Inflammatory macrophage treated with lipopolysaccharide for 4 hours (primary cell): ENCODE measurements at places on chromosomes 5 and 9.
A peak's percentile ranks its signal among the peaks of the same experiment; 100 is the strongest.

GRCh38 chr5:128015478-128015877 lies 68.1 kb upstream of the SLC12A2 start:
- no peak for DNase-seq

- no peak for DNase-seq
These were observed 81.8 kb upstream of the FANCC start for GRCh38 chr9:95399261-95399660.

GRCh38 chr9:114869845-114870244 lies 60.5 kb downstream of the TNFSF8 start:
- DNase-seq, result no peak

DNA sequence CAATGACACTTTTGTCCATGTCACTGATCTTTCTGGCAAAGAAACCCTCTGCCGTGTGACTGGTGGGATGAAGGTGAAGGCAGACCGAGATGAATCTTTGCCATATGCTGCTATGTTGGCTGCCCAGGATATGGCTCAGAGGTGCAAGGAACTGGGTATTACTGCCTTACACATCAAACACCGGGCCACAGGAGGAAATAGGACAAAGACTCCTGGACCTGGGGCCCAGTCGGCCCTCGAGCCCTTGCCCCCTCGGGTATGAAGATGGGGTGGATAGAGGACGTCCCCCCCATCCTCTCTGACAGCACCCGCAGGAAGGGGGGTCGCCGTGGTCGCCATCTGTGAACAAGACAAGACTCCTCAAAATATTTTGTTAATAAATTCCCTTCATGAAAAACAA lies 12.0 kb downstream of the SEMA6A start:
- no peak for DNase-seq

DNA sequence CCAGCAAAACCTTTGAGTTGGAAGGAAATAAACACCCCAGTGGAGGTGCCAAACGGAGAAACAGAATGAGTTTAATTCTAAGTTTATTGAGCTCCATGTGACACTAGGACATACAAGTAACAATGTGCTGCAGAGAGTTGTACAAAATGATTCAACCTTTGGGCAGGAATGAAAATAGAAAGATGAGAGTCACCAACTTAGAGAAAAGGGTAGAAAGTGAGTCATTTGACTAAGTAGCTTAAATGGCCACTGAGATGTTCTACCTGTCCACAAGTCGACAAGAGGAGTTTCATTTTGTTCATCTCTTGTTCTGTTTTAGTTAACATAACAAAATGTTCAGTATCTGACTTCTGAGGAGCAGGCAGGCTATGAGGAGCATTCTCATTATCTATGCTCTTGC lies 284.7 kb downstream of the NR2F1-AS1 start:
- DNase-seq, result no peak

DNA sequence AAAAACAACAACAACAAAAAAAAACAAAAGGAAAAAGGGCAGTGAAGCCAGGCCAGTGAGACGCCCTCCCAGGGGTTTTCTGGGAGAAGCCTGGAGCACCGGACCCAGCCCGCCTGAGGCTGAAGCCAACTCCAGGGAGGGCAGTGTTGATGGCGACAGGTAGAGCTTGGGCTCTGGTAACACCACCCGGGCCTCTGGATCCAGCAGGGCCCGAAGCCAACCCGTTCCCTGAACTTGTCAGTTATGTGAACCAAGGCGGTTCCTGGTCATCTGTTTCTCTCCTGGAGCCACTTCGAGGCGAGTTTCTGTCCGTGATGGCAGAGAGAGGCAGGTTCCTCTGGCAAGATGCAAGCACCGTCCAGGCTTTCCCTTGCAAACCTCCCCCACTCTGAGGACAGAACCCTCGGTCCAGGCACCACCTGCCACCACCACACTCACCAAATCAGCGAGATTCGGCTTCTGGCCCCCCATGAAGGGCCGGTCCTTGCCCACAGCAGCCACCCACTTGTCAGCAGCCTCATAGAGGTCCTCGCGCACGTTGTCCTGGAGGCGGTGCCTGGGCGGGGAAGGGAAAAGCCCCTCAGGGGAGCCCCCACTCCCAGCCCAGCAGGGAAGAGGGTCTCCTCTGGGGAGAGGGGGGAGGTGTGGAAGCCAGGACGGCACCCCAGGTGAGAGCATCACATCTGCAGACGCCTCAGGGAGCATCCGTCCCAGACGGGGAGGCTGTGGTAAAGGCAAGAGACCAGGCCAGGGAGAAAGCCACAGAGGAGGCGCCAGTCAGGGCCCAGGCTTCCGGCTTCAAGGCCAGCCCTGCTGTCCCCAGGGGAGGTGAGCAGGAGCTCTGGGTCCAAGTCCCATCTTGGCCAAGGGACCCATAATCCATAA lies 5.4 kb downstream of the PTGES2 start:
- no peak for DNase-seq

DNA sequence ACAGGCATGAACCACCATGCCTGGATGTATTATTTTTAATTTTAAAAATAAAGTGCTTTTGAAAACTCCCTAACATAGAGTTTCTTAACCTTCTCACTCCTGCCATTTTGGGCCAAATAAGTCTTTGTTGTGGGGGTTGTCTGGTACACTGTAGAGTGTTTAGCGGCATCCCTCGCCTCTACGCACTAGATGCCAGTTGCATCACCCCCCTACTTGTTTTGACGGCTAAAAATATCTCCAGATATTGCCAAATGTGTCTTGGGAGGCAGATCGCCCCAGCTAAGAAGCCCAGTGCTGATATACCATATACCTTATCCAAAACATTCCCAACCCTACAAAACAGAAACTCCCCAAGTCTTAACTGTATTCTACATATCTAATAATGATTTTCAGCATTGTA lies 54.6 kb downstream of the SCAI start:
- no peak for DNase-seq

DNA sequence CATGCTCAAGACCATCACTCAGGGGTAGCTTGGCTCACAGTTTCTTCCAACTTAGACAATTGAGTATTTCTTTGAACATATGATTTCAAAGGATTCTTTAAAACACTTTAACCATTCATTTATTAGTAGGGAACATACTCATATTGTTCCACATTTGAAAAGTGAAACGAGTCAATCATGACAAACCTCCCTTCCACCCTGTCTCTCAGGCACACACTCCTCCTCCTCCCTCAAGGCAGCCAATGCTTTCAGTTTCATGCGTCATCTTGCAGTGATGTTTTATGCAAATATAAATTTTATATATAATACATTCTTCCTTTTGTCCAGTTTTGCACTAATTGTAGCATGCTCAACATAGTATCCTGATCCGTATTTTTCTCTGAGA lies 126.0 kb upstream of the BOD1 start:
- DNase-seq, result peak; percentile 92

DNA sequence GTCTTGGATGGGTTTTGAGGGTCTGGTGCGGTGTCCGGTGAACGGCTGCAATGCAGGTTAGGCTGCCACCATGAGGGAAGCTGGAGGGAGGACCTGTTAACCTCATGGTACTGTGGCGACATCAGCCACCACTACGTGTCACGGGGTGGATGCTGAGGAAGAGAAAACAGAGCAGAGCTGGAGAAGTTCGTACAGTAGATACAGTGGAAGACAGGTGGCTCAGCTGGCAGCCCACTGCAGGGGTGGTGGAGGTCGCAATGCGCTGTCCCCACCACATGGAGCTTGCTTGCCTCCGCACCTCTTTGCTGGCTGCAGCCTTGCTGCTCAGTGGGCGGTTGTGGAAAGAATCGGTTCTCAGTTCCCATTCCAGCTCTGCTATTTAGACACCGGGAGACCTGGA lies 2.8 kb downstream of the DCANP1 start:
- peak; percentile 48 for DNase-seq

DNA sequence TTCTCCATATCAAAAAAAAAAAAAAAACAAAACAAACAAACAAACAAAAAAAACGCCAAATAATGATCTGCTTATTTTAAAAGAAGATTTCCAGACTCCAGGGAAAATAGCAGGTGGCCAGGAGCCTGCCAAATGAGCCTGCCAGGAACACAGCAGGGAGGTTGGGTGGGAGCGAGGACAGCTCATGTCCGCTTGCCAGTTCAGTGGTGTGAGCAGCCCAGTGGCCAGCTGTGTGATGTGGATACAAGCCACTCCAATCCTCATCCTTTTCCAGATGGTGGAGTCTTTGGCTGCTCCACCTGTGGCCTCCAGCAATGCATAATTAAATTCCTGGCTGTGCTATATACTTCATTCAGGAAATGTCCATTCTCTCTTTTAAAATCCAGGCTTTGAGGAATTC lies 1025.1 kb upstream of the C9orf72 start:
- DNase-seq, result no peak

- peak; percentile 60 for DNase-seq
These were observed 12.7 kb downstream of the STK10 start for GRCh38 chr5:172175263-172175719.

- DNase-seq, result no peak
These were observed 498.8 kb upstream of the CD180 start for GRCh38 chr5:67695369-67695768.

- DNase-seq, result no peak
These were observed 292.9 kb downstream of the CDH18 start for GRCh38 chr5:19694949-19695611.

GRCh38 chr5:143426437-143426991 lies 23.0 kb upstream of the NR3C1 start:
- no peak for DNase-seq

- no peak for DNase-seq
These were observed 133.1 kb downstream of the KCNIP1 start for GRCh38 chr5:170636801-170637477.

DNA sequence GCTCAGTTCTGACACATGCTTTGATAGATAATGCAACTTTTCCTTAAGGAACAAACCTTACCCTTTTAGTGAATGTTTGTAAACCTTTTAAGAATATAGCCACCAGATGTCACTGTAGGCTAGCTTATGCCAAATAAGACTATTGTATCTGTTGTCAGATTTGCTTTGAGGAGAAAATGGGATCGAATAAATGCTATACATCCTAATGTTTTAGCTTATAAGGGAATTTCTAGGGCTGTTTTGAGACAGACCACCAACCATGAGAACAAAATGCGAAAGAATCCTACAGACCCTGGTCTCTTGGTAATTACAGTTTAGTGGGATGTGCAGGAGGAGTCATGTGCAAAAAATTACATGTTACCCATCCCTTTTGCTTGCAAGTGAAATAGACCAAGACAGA lies 127.6 kb upstream of the NMUR2 start:
- peak; percentile 54 for DNase-seq

GRCh38 chr5:94218374-94218773 lies 400.0 kb downstream of the KIAA0825 start:
- DNase-seq, result no peak

DNA sequence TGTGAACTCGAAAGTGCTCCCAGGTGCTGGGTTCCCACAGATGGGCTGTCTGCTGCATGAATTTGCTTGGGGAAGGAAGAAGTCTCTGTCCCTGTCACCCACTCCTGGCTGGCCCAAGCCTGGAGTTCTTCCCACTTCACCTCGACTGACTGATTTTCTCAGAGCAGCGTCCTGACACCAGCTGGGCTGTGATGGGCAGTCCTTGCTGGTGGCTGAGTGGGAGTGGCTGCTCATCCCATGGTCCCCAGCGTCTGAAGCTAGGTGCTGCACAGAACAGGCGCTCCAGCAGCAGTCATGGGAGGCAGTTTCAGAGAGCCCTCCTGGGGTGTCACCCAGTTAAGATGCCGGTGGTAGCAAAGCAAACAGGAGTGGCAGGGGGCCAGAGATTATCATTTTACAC lies 10.1 kb upstream of the NEURL1B start:
- DNase-seq, result no peak

GRCh38 chr9:105425816-105426433 lies 21.9 kb upstream of the FSD1L start:
- DNase-seq, result peak; percentile 54

DNA sequence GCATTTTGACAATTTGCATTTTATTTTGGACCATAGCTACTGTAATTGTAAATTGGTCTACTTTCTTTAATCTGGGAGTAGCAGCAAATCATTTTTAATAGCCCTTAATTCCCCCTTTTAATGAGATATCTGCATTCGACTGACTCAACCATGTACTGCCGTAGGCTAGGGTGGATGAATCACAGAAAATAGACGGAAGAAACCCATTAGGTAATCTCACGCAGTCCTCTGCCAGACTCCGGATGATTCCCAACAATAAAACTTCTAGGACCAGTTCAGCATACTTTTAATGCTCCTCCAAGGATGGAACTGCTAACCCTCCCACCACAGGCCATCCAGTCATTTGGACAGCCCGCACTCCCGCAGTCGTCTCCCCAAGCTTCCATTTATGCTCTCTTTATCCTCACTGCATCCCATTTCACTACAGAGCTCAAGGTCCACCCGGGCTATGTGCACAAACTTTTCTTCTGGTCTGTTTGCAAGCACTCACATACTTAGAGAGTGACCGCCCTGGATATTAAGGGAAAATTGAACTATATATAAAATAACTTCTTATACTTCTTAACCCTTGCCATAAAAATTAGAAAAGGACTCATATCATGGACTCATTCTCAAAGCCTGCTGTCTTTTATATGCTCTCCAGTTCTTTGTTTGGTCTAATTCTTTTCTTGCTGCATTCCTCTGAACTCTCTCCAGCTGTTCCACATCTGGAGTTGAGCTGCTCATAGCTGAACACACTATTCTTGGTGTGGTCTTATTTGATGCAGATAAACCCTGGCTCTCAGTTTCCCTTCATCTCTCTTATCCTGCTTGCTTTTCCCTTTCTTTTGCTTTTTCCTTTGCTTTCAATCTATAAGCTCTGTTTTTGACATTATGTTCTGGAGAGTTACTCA lies 326.6 kb downstream of the ARL15 start:
- no peak for DNase-seq

GRCh38 chr5:172606156-172606785 lies 34.8 kb upstream of the NEURL1B start:
- DNase-seq, result no peak

DNA sequence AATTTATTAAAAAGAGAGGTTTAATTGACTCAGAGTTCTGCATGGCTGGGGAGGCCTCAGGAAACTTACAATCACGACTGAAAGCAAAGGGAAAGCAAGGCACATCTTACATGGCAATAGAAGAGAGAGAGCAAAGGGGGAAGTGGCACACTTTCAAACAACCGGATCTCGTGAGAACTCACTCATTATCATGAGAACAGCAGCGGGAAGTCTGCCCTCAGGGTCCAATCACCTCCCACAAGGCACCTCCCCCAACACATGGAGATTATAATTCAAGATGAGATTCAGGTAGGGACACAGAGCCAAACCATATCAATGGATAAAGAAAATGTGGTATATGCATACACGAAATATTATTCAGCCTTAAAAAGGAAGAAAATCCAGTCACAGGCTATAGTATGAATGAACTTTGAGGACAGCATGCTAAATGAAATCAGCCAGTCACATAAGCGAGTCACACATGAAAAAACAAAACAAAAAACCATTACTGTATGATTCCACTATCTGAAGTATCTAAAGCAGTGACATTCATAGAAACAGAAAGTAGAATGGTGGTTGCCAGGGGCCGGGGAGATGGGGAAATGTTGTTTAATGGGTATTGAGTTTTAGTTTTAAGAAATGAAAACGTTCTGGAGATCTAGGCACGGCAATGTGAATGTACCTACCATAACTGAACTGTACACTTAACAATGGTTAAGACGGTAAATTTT lies 83.4 kb upstream of the PCA3 start:
- peak; percentile 53 for DNase-seq

DNA sequence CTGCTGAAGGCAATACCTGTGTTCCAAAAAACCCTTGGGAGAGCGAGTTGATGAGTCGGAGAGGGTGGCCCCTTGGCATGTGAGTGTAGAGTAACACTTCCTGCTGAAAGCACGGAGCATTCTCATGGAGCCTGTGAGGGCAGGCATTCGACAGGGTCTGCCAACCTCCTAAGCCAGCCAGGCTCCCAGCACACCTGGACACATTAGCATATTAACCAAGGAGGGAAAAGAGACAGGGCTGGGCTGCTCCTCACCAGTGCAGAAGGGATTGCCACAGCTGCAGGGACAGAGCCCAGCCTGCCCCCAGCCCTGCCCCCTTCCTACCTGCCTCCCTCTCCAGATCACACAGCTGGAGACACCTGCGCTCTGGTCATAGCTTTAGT lies 46.4 kb upstream of the SEMA4D start:
- no peak for DNase-seq
